ENCODE measurements at places on chromosomes 1 and 21.

DNA sequence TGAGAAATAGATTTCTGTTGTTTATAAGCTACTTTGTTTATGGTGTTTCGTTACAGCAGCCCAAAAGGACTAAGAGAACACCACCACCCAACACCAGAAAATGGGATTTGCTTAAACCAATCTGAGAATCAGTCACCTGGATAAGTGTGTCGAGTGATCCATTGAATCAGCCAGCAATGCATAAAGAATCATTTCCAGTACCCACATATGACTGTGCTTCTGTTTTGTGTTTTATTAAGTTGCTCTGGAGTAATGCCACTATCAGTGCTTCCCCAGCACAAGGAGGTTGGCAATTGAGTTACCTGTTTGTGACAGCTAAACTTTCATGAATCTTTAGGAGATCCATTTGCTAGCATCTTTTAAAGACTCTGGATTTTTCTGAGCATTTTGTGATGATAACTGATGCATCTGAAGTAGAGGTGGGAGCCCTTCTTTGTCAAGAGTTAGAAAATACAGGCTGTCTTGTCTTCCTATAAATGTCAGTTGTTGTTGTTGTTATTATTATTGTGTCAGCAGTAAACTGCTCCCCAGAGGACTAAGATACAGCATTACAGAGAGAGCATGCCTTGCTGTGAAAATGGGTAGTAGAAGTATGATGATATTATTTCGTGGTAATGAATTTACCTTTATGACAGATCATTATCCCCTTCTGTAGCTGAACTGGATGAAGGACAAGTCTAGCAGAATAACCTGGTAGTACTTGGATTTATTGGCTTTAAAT is 225.2 kb downstream of the NFIA start:
- no peak for DNase-seq

DNA sequence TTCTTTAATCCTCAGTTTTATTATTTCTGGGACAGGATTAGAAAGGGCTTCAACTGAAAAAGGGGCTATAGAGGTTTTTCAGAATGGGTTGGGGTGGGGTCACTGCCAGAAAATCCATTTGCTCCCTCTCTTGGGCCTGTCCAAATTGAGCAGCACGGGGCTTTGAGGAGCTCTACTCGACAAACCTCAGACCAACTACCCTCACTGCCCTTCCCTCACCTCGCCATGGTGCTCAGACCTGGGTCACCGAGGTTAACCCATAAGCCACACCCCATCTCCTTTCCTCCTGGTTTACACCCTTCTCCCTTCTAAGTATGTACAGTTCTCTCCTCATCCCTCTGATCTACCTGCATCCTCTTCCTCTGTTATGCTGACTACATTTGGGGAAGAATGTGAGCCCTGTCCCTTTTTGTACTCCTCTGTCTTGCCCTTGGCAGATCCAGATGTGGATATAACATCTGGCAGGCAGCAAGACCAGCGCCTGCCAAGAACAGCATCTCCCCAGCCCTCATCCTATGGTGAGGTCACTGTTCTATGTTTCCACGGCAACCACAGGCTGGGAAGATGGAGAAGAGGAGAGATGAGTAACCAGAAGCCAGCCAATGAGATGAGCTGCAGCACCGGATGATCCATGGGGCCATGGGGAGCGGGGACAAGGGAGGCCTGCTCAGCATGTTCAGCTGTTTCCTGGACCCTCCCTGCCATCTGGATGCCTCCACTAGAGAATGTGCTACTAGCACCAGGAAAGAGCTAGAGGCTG is 3.7 kb upstream of the FABP3 start:
- DNase-seq: no peak

- DNase-seq: no peak
Observed at GRCh38 chr1:107802654-107803053, 162.3 kb downstream of the VAV3 start.

GRCh38 chr1:6269720-6270400 is 9.0 kb upstream of the GPR153 start:
- no peak for DNase-seq

DNA sequence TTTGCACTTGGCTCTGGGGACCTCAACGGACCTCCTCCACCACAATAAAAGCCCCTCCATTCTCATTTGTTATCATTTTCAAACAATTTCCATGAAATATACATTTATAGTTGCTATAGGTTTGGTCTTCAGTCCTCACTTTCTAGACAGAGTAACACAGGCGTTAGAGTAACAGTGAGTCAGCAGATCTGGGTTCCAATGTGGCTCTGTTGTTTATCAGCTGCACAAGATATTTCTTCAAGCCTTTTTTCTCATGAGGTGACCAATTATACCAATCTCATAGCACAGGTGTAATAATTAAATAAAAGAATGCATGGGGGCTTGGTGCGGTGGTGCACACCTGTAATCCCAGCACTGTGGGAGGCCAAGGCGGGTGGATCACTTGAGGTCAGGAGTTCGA is 32.8 kb upstream of the PSMB2 start:
- DNase-seq: no peak

DNA sequence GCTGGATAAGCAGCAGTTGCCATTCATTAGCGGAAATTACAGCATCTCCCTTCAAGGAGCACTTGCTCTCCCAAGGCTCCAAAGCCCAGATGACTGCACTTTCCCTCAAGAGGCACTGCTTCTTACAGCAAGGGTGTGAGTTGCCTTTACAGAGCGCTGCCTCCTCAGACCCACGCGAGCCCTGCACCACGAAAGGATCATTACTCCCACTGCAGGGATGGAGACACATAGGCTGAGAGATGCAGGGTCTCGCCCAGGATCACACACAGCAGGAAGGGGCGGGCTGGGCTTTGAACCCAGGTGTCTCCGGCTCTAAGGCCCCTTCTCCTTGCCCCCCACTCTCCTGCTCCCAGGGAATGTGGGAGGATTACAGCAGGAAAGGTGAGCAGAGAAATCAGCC is 405.5 kb downstream of the MATN1 start:
- DNase-seq: no peak

- no peak for DNase-seq
Observed at GRCh38 chr1:8349473-8349865, 31.6 kb downstream of the SLC45A1 start.

DNA sequence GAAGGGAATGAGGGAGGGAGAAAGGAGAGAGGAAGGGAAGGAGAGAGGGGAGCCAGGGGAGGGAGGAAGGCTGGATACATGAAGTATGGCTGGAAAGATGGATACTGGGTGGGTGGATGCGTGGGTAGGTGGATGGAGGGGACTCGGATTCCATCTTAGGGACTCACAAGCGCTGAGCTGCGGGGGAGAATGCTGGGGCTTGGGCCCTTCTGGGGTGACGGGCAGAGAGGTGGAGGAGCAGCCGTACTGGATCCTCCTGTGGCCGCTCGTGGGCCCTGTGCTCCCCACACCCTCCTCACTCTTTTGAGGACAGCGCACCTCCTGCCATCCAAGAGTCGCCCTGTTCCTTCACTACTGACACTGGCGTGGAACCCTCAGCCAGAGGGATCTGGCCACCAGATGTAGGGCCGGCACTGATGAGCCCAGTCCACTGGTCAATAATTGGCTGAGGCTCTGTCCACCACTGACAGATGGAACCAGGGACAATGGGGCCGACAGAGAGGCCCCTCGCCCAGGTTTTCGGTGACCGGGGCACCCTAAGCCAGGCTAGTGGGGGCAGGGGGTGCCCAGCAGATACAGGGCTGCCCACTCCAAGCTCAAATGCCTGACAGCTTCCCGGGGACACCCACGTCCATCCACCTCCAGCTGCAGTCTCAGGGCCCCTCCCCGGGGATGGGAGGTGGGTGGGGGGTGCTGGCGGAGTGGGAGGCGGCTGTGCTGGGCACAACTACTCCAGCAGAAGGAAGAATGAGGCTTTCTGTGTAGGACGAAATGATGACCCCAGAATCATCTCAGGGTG is 4.4 kb upstream of the ACTRT2 start:
- no peak for DNase-seq

DNA sequence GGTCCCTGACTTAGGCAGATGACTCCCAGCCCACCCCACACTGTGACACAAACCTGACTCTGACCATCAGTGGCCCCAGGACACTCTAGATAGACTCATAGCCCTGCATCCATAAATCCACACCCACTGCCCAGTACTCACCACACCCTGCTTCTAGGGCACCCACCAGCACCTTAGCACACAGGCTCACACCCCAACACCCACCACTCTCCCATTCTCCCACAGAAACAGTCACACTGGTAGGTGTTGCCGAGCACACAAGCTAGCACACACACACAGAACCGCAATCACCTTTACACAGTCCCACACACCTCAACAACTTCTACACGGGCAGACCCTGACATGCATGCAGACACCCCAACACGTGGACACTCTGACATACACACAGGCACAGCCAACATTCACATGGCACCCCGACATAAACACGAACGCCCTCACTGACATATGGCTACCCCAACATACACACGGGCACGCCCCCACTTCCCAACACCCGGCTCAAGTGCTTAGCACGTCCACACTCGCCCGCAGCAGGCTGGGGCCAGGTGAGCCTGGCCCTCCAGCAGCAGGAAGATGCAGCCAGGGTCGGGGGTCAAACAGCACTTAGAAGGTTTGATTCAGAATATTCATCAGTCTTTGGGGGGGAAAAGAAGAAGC is 105.5 kb upstream of the TARDBP start:
- DNase-seq: no peak

DNA sequence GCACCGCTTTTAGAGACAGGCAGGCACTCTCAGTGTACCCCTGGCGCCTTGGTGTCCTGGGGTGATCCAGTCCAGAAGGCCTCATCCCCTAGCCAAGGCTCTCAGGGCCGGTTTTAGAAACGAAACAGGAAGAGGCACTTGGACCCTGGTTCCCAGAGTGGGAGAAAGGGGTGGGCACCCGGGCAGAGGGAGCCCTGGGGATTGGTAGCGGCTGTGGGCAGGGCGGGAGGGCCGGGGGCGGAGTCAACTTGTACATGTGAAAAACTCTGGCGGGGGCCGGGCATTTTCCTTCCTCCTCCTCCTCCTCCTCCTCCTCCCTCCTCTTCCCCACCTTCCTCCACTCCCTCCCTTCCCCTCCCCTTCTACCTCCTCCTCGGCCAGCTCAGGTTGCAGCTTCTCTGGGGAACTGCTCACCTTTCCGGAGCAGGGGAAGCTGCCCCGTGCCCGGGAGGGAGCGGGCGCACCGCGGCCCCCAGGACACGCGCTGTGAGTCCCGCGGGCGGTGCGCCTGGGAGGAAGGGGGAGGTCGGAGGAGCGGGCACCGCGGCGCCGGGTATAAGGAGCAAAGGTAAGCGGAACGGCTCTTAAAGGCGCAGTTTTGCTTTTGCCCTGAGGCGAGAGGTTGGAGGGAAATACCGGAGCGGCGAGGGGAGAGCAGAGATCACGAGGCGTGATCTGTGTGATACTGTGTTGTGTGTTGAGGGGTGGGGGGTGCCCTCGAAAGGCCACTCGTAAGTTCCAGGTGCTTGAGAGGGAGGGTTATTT is at the start of gene CDK18:
Gene CDK18, plus strand, starts transcription at position 359 of the 765 bp plus-strand sequence. CDS start 18,499 bp downstream, outside the sequence.
- no peak for DNase-seq

GRCh38 chr1:230581446-230582079 is 60.7 kb upstream of the COG2 start:
- DNase-seq: no peak

GRCh38 chr1:109474697-109475096 is 8.4 kb downstream of the SYPL2 start:
- no peak for DNase-seq

DNA sequence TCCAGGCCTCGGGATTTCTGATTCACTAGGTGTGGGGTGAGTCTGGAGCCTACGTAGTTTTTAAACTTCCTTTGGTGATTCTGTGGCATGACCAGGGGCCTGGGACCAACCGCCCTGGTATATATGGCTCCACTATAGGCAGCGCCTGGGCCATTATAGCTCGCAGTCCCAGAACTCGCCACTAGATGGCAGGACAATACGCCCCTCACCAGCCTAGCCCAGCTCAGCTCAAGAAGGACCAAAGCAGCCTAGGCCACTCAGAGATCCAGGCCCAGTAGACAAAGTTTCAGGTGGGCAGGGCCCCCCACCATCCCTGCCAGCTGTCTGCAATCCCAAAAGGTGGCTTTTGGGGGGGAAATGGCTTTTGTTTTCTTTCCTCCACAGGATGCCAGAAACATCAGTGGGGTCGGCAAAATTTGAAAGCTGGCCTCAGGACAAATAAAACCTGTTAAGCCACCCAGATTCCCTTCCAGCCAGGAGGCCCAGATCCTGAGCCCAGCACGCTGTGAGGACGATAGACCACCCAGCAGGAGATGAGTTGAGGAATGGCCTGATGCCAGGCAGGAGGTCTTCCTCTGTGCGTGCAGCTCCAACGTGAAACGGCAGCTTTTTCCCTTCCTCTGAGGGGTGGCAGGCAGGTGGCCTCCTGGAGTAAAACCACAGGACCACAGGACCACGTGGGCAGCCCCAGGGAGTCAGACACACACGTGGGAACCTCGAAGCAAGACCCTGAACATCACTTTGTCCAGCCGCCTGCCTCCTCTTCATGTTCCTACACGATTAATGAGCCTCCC is 24.8 kb upstream of the TMEM51 start:
- DNase-seq: no peak

DNA sequence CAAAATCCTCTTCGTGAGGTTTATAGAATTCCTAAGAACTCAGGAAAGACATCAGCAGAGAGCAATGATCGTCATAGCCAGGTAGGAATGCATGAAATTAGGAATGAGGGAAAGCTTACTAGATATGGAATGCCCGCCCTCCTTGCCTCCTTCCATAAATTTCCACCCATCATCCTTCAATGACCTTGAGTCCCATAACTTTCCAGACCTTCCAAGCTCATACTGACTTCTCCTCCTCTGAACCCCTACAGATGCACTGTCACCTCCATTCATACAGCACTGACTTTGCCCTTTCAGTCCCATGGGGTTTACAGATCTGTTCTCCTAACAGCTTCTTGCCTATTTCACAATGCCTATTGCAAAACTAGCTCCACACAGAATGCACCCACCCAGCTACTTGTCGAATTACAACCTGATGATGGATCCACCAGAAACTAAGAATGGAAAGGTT is 23.8 kb upstream of the PPP1R15B start:
- DNase-seq: no peak

DNA sequence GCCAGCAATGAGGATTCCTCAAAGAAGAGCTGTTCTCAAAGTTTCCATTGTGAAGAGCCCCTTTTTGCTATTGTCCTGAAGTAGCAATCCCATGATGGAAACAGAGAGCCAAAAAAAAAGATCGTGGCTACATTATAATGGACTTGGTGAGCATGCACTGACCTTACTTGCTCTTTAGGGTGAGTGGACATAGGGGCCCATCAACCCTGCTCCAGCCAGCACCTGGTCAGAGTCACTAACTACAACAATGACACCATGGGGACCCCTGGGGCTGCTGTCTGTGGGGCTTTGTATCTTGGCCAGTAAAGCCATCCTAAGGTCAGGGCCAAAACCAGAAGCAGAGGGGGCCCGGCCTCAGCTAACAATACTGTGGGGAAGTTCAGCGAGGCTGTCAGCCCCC is 30.4 kb upstream of the RAB4A start:
- no peak for DNase-seq

GRCh38 chr1:153220606-153221303 is 3.4 kb downstream of the PRR9 start:
- DNase-seq: no peak

GRCh38 chr1:214658785-214659184 is 55.8 kb downstream of the CENPF start:
- DNase-seq: no peak

- DNase-seq: no peak
Observed at GRCh38 chr1:94382201-94382600, 36.0 kb upstream of the ABCD3 start.

Measured in cortex of kidney (tissue), 1 donor.